Upper lobe of right lung (tissue), 1 donor: ENCODE measurements at places on chromosomes 13 and 19.

GRCh38 chr13:103883698-103884097 is 817.5 kb upstream of the SLC10A2 start:
- no peaks in the 10 kb centered on the region for H3K4me1 ChIP-seq
- H3K27ac ChIP-seq = no peak overlapping the region
- DNase-seq = no peak
- H3K4me3 ChIP-seq = no peak overlapping the region
- H3K27me3 ChIP-seq = no peaks in the 10 kb centered on the region

GRCh38 chr13:58254943-58255342 is 623.4 kb downstream of the PCDH17 start:
- H3K36me3 ChIP-seq = no peaks in the 10 kb centered on the region
- no peak overlapping the region for H3K4me3 ChIP-seq
- no peaks in the 10 kb centered on the region for H3K4me1 ChIP-seq
- no peak overlapping the region for H3K27ac ChIP-seq
- no peaks in the 10 kb centered on the region for H3K27me3 ChIP-seq
- no peak for DNase-seq

DNA sequence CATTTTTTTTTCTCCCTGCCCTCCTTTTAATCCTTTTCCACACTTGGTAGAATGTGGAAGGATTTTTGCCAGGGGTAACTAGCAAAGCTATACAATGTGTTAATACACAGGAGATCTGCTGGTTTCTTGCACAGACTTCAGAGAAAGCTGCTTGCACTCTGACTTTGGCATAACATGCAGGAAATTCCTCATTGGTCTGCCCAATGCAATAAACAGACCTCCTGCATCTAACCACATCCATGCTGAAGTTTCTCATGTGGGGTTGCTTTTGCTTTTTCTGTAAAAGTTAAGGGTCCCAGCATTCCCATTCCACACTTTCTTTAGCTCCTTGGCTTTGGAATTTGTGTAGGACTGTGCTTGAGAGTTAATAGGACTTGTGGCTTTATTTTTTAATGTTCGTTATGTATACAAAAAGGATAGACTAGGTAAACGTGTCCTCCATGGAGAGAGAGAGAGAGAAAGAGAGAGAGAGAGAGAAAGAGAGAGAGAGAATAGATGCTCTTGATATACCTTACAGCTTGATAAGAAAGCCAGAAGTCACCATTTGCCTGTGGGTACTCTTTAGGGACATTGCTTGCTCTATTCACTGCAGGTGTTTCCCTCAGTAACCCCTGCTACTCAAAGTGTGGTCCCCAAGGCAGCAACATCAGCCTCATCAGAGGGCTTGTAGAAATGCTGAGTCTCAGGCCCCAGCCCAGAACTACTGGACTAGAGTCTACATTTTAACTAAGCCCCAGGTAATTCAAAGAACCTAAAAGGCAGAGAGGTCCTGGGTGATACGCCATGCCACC is 170.5 kb downstream of the SHISA2 start:
- no peaks in the 10 kb centered on the region for H3K27me3 ChIP-seq
- no peak overlapping the region for H3K4me3 ChIP-seq
- H3K36me3 ChIP-seq = no peaks in the 10 kb centered on the region
- H3K4me1 ChIP-seq = no peaks in the 10 kb centered on the region

DNA sequence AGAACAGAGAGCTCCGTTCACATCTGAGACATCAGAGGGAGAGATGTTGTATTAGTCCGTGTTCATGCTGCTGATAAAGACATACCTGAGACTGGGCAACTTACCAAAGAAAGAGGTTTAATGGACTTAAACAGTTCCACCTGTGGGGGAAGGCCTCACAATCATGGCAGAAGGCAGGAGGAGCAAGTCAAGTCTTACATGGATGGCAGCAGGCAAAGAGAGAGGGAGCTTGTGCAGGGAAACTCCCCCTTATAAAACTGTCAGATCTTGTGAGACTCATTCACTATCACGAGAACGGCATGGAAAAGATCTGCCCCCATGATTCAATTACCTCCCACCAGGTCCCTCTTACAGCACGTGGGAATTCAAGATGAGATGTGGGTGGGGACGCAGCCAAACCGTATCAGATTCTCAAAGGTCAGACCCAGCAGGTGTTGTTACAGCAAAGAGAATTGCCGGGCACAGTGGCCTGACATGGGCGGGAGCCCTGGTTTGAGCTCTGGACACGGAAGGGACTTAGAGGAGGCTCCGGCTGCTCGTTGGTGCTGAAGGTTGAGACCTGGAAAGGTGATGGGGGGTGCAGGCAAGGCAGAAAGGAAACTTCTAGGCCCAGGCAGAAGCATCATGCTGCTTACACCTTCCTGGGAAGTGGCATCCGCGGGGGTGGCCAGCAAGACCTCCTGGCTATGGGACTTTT is 33.1 kb downstream of the PEX11G start:
- H3K27me3 ChIP-seq = no peaks in the 10 kb centered on the region
- peaks cover 75% of the 10 kb centered on the region for H3K36me3 ChIP-seq
- no peak overlapping the region for H3K4me3 ChIP-seq
- no peaks in the 10 kb centered on the region for H3K4me1 ChIP-seq
- DNase-seq = no peak
